ENCODE measurements at places on chromosomes 11 and 22.

GRCh38 chr22:31138126-31138525, 2.2 kb downstream of the PLA2G3 start:
- no peak for DNase-seq

GRCh38 chr11:50181334-50181733, 148.7 kb downstream of the OR4C45 start:
- no peak for DNase-seq

DNA sequence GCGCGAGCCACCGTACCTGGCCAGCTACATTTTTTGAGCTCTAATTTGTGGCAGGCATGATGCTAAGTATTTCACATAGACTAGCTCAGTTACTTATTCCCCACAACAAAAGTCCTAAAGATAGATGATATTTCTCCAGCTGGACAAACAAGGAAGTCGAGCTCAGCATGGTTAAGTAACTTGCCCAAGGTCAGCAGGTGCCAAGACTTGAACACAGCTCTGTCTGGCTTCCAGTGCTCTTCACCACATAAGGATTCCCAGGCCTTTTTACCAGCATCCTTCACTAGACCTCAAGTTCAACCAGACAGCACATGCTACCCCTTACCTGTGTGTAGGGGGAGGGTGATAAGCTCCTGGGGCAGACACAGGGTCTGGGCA, 177.3 kb upstream of the NCAM1 start:
- no peak for DNase-seq

GRCh38 chr22:29855611-29856181, 17.6 kb upstream of the ASCC2 start:
- no peak for DNase-seq

GRCh38 chr11:95055283-95055897, 6.2 kb downstream of the KDM4F start:
- no peak for DNase-seq

DNA sequence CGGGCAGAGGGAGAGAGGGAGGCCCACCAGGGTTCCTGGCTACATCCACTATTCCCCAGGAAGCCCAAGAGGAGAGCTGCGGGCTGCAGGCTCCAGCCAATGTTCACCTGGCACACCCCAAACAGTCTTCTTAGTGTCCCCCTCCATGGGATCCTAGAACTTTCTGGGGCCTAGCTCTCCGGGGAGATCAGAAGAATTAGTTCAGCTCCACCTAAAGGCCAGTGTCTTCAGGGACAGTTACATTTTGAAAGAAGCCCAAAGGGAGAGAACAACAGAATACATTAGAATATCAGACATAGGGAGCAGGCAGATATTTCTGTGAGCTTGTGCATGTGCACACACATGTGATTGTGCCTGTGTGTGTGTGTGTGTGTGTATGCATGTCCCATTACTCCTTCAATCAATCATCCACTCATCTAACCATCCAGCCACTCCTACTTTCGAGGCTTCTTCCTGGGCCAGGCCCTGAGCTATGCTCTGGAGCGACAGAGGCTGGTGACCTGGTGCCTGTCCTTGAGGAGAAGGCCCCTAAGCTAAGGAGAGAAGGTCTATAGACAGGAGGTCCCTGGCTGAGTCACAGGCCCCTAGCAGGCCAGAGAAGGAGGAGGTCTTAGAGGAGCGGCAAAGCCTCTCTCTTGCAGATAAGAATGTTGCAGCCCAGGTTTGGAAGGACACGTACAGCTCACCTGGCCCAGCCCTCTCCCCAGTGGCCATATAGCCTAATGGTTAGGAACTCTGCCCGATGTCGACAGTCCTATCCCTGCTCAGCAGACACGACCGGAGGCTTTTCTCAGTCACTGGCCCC, 165.5 kb downstream of the DSCAML1 start:
- no peak for DNase-seq

- DNase-seq: no peak
Observed at GRCh38 chr11:11697796-11698195, 76.0 kb upstream of the GALNT18 start.

DNA sequence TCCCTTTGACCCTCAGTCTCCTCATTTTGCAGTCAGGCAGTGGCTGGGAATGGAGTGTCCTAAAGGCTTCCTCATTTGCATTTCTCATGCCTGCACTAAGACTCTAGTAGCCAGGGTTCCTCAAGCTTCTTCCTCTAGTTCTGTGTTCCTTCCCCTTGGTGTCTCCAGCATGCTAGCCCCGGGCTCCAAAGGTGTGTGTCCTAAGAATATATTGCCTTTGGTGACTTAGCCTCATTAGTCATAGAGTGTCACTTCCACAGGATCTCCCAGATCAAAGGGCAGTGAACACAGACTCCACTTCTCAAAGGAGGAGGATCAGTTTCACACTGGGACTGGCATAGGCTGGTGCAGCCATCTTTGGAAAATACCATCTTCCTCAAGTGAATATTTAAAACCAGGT, 21.4 kb upstream of the ACER3 start:
- DNase-seq: no peak

DNA sequence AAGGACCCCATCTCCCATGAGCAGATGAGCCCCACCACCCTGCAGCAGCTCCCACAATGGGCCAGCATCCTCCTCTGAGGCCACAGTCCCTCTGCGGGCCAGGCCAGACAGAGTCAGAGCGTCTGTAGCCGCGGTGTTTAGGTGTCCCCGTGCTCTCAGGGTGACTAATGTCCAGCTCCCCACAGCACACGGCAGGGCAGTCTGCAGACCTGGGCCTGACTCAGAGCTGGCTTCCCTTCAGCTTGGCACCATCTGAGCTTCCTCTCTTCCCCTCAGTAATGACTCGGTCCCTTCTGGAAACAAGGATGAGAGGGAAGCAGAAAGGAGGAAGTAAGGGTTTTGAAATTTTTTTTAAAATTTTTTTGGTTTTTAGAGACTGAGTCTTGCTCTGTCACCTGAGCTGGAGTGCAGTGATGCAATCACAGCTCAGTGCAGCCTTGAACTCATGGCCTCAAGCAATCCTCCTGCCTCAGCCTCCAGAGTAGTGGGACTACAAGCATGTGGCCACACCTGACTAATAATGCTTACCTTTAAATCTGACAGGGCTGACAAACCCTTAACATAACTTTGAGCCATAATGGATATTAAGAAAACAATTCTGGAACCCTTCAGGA, 28.5 kb downstream of the LRRC74B start:
- peak; percentile 78 for DNase-seq

DNA sequence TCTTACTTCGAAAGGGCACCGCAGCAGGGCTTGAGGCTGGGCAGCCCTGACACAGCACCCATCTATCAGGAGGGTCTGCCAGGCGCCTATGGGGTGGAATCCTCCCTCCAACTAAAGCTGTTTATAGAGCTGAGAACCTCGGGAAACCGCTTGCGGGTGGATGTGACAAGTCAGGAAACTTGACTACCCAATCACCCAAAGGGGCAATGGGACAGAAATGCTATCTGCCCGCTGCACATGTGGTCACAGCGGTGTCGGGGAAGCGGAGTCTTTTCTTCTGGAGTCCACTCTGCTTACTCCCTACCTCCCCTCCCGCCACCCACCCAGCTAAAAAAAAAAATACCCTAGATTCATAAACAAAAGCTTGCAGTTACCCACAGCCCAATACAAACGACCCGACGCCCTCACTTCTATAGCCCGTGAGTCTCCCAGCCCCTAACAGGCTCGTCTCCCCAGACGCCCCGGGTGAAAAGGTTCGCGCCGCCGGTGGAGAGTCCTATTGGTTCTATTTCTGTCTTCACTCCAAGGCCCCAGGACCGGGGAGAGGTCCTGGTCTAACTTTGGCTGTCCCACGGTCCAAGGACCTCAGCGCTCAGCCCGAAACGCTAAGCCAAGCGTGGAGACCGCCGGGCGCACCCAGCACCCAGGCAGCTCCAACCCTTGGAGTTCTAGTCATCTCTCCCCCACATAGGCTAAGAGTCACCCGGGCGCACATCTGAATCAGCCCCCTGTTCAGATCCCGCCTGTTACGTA, 1.4 kb downstream of the TRPC6 start:
- peak; percentile 3 for DNase-seq

- DNase-seq: no peak
Observed at GRCh38 chr22:18024956-18025720, 777 bp upstream of the MICAL3 start.

DNA sequence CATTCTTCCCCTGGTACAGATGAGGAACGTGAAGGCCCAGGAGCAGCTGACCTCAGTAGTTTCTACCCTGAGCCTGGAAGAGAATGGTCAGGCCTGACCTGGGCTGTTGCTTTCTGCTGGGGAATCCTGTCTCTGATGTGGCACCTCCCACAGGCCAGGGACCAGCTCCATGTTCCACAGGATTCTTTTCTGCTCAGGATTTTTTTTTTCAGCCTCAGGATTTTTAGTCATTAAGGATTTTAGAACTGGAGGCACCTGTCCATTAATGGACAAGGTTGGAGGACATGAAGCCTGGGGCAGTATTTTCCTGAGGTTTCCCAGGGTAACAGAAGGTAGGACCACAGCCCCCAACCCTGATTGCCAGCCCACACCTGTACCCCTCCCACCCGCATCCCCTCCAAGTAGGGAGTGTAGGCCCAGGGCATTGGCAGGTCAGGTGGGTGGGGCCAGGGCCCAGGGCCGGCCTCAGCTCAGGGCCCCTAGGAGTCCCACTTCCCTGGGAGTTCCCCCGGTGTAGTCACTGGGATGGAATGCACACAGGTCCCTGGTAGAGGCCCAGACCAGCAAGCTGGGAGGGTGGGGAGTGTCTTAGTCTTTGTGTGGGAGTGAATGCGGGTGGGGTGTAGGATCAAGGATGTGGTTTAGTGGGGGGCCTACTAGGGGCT, 16.1 kb downstream of the BIK start:
- DNase-seq: peak; percentile 33

GRCh38 chr11:110032957-110033570, 60.1 kb upstream of the ZC3H12C start:
- DNase-seq: no peak

- no peak for DNase-seq
Observed at GRCh38 chr11:9211322-9211721, 53.8 kb downstream of the DENND5A start.

DNA sequence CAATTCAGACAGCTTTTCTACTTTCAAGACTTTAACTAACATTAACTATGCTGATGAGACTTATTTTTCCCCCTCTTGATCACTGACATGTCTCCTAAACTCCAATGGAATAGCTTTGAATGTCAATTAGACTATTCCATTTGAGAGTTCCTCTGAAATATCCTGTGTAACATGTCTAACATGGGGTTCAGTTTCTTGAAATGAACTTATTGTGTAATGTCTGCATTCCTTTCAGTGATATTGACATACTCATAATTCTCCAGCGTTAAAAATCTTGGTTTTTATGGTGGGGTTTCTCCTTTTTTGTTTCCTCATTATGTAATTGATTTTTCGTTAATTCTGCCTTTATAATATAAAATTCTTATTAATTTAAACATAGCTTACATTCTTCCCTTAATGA, 37.7 kb upstream of the SPTBN2 start:
- DNase-seq: no peak

DNA sequence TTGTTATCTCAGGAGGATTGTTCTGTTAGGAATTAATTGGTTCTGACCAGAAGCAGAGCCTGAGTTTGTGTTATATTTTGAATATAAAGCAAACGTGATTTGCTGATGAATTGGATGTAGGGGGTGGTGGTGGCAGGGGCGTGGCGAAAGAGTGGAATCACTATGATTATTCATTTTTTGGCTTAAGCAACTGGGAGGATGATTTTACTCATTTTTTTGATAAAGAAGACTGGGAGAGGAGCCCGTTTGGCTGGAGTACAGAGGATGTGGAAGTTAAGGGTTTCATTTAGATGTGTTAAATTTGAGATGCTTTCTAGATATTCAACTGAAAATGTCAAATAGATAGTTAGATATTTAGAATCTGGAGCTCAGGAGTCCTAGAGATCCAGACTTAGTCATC, 83.4 kb upstream of the MYO18B start:
- DNase-seq: no peak

DNA sequence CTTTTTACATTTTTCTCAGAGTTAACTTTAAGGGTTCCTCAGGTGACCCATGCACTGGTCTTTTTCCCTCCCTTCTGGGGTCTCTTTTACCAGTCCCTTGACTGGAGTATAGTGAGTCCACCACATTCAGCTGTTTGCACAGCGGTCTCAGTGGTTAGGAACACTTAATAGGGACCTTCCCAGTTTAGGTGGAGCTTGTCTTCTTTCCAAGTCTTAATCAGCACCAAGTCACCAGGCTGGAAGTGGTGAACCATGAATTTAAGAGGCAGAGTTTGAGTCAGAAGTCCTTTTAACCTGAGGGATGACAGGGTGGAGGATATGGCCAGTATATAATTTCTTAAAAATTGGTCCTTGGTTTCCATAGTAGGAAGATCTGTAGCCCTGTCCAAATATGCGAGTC, 349.7 kb upstream of the MPPED2 start:
- peak; percentile 85 for DNase-seq

DNA sequence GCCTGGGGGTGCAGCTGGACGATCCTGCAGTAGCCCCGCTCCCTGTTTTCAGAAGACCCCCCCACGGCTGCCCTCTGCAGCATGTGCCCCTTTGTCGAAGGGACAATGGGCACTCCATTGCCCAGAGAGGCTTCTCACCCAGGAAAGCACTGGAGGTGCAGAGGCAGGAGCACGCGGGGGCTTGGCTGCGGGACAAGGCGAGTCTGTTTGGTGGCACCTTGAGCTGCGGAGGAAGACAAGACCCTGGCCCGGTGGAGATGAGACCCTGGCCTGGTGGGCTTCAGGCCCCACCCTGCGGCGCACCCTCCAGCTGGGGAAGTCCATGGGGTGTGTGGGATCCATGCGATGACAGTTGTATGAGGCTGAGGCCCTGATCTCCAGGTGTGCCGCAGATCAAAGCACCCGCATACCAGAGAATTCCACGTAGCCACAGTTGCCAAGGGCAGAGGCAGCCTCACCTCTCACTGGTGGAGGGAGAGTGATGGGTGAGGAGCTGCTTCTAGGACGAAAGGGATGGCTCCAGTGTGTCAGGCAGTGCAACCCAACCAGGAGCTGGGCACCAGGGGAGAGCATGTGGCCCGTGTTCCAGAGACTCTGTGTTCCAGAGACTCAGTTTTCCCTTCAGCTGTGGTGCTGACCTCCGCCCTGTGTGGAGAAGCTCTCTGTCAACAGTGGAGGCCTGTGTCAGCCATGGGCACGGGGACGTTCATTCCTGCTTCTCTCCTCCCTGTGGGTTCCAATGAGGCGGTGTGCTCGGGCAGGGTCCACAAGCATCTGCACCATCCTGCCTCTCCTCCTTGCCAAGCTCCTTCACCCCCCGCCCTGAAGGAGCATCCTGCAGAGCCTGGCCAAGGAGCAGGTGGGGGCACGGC, 10.0 kb downstream of the TBX1 start:
- DNase-seq: no peak

GRCh38 chr22:42299586-42300258, 29.3 kb upstream of the TCF20 start:
- DNase-seq: no peak

DNA sequence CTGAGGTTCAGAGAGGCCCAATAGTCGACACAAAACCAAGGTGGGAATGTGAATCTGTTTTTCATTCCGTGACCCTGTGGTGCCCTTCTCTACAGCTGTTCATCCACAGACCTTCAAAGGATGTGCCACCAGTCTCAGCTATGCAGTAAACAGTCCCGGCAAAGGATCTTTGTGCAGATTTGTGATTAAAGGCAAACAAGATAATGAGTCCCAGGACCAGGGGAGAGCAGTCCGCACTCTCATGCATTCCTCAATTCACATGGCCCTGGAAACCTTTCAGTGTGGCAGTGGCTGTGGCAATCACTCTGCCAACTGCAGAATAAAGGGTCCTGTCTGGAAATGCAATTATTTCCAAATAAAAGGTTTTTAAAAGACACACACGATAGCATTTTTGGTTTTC, 418.6 kb downstream of the TENM4 start:
- no peak for DNase-seq

Data from myocyte (in vitro differentiated cells).